ENCODE measurements at places on chromosomes 3 and 15.

DNA sequence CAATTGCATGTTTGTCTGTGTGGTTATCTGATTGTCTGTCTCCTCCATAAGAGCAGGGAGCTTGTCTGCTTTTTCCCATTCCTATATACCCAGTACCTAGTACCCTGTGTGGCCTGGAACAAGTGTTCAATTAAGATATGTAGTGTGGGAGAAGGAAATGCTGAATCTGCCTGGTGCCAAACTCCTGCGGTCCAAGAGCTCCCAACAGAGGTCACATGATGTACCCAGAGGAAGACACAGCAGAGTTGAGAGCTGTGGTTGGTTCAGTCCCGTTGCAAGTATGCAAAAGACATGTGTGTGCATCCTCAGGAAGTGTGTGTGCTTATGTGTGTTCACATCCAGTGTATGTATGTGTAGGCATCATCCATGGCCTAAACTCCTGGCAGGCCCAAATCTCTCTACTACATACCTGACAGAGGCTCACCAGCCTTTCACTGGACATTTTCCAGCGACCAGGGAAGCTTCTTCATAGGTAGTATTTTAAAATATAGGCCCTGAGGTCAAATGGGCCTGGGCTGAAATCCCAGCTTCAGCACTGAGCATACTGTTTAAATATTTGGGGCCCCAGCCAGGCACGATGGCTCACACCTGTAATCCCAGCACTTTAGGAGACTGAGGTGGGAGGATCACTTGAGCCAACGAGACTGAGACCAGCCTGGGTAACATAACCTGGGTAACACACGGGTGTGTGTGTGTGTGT lies 34.0 kb upstream of the ITGA11 start:
- DNase-seq: no peak

DNA sequence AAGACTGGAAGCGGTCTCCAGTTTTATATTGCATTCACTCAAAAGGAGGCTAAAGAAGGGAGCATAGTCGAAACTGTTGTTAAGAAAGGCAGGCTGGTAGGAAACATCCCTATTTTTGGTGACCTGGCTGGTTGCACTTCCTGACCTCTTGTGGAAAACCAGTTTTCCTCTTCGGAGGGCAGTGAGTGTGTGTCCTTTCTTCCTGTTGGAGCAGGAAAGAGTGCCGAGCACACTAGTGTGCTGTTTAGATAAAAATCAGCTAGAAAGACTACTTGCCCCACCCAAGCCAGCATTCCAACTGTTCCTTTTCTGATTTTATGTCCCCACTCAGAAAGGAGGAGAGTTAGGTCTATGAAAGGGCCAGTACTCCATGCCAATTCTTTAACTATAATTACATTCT lies 65.1 kb upstream of the CCR4 start:
- DNase-seq: no peak

DNA sequence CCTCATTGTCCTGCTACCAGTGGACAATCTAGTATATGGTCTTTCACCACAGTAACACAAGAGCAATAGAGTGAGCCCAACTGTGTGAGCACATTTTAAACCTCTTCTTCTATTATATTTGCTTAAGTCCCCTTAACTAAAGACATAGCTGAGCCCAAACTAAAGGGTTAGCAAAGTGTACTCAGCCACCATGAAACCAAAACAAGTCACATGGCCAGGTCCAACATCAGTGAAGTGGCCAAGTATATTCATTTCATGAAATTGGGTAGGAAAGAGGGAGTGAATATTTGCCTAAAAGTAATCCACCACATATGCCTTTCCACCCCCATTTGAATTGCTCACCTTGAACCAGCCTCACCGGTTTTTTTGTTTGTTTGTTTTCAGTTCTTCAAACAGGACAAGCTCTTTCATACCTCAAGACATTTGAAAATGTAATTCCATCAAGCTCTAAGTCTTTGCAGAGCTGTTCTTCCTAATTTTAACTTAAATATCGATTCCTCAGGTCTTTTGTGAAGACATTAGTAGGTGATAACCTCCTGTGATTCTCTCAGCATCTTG lies 327.0 kb upstream of the SEMA6D start:
- no peak for DNase-seq

GRCh38 chr3:130539005-130539404 lies 22.0 kb downstream of the COL6A6 start:
- DNase-seq: peak; percentile 19

DNA sequence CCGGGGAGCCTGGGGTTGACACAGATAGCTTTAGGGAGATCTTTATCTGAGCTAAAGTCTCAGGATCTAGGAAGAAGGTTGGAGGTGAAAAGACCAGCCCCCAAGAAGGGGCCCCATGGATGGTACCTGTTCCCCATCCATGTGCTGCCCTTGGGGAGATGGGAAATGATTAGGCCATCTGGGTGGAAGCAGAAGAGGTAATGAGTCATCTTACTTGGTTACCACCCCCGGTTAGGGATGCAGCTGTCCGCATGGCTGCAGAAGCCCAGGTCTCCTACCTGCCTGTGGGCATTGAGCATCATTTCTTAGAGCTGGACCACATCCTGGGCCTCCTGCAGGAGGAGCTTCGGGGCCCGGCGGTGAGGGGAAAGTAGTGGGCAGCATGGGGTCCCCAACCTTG lies 3.1 kb upstream of the CPLX3 start:
- no peak for DNase-seq

GRCh38 chr15:25427861-25428260 lies 11.0 kb downstream of the UBE3A start:
- no peak for DNase-seq

- no peak for DNase-seq
These were observed 4.7 kb upstream of the LRTM1 start for GRCh38 chr3:54932606-54933005.

DNA sequence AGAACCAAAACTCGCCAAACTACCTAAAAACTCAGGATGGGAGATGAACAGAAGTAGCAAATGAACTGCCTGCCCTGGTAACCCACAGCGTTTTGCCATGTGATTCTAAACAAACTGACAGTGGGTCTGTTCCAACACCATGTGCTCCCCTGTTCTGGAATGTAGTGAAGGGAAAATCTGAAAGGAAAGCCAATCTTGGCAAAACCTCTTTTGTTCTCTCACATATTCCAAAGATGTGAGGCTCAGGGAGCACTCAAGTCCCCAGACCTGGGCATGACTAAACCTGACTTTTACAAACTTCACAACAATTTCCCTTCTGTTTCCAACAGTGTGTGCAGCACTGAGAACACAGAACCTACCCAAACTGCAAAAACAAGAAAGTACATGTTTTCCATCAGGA lies 116.1 kb downstream of the IMPG2 start:
- DNase-seq: no peak

DNA sequence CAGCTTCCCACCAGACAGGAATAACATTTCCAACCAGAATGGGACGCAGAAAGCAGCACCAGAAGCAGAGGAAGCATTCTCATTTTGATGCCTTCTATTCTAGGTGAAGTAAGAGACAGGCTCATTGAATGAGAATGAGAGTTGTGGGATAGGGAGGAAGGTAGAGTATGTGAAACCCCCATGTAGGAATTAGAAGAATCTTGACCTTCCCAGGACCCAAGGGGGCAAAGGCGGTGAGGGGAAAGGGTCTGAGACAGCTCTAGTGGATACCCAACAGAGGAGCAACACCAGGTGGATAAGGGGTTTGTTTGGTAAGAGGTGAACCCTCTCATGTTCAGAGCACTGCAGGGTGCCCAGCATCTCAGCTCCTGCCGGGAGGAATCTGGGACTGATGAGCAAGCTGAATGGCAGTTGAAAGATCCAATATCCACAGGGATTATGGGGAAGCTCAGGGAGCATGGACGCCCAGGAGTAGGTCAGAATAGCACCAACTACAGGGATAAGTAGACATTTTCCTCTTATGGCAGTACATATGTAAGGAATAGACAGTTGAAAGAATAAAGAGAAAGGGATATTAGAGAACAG lies 77.0 kb downstream of the PLCL2 start:
- DNase-seq: no peak

- no peak for DNase-seq
These were observed 18.6 kb downstream of the ARIH1 start for GRCh38 chr15:72492733-72493132.
